Posterior vena cava (tissue), 2 donors: ENCODE measurements at places on chromosomes 3 and 15. TPM values are rescaled to one million over a fixed set of nuclear protein-coding genes. Genes with fewer than 3 reads are reported as not detected.

DNA sequence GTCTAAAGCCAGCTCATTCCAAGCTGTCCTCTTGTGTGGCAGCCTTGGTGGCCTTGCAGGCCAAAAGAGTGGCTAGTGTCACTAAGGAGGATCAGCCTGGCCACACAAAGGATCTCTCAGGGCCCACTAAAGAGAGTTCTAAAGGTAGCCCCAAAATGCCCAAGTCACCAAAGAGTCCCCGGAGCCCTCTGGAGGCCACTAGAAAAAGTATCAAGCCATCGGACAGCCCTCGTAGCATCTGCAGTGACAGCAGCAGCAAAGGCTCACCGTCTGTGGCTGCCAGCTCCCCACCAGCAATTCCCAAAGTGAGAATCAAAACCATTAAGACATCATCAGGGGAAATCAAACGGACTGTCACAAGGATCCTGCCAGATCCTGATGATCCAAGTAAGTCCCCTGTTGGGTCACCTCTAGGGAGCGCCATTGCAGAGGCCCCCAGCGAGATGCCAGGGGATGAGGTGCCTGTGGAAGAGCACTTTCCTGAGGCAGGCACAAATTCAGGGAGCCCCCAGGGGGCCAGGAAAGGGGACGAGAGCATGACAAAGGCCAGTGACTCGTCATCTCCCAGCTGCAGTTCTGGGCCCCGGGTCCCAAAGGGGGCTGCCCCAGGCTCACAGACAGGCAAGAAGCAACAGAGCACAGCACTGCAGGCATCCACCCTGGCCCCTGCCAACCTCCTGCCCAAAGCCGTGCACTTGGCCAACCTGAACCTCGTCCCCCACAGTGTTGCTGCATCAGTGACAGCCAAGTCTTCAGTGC lies 33.5 kb upstream of the ALPK3 start:
- DNase-seq = no peak

DNA sequence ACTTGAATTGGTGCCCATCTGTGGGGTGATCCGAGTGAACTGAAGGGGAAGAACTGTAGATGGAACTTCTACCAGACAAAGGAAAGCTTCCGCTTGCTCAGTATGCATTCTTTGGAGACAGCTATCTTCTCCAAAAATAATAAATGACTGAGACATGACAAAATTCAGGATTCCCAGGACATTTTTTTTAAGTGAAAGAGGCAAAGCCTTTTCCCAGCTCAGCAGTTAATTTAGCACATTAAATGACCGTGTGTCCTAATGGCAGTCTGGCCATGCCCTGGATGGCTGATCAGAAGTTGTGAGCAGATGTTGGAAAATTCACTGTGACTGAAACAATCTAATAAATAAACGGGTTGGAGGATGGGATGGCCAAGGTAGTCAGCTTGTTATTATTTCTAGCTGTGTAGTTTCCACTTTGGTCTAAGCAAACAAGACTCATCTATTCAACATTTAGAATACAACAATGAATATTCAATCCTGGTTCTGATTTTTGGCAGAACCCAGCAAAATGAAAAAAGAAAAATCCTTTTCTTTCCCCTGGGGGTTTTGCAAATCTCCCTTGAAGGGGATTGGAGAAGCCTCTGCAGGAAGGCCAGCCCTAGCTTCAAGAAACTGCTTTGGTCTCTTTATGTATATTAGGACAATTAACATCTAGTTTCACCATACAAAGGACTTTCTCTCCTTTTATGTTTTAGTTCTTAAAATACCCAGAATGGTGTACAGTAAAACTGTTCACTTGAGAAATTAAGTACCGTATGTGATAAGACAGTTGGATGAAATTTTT lies 540.9 kb upstream of the MDFIC2 start:
- no peak for DNase-seq

KCNH8 gene
- 0.10 TPM for total RNA-seq

- DNase-seq = no peak
Measured at GRCh38 chr15:82909080-82909815, 43.3 kb downstream of the HOMER2 start.

PLA2G4E gene
- total RNA-seq = not detected

EOMES gene
- total RNA-seq = 0.32 TPM

DNA sequence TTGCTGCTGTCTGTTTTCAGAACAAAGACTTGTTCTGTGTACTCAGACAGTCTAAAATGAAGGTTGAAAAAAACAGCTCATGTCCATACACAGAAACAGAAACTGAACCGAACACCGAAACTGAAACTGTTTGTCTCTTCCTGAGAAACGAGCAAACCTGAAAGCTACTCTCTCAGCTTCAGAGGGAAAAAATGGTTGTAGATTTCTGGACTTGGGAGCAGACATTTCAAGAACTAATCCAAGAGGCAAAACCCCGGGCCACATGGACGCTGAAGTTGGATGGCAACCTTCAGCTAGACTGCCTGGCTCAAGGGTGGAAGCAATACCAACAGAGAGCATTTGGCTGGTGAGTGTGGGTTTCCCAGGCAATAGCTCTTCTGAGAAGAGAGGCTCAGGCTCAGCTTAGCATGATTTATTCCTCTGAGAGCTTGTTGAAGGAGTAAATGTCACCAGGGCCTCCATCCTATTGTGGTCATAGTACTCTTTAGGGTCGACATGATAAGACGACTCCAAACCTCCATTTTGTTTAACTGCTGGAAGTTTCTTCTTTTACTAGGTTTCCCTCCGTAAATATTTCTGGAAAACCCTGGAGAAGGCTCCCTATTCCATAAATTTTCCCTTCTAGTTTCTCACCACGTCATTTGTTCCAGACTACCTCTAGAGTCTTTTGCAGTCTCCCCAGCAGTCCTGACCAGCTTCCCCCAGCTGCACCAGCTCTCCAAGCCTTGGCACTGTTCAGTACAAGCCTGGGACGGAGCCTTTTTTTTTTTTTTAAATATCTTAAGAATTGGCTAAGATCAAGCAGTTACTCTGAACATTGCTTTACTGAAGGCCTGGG lies at the start of gene RTP4:
RTP4 (plus strand) TSS at position 135 of the 838 bp plus-strand sequence; CDS start at position 192, 57 bp downstream.
- no peak for DNase-seq
